ENCODE measurements at places on chromosomes 13 and 19. TPM values are rescaled to one million over a fixed set of nuclear protein-coding genes. Genes with fewer than 3 reads are reported as not detected.

DNA sequence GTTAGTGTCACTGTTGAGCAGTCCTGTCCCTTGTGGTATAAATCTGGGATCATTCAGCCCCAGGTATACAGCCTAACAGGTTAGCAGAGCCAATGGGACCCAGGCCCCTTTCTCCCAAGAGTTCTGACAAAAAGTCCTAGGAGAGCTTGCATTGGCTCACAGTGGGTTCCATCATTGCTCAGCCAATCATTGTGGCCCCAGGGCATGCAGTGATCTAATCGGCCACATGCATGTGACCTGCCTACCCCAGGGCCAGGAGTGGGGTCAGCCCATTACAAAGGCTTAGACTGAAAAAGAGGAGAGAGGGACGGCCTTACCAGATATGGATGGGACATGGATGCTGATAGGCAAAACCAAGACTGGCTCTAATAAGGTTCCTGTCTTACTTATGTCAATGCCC lies 41.1 kb downstream of the SPTBN4 start:
- DNase-seq = no peak

GRCh38 chr13:75443356-75443958 lies 38.5 kb downstream of the TBC1D4 start:
- DNase-seq = no peak

Gene BTBD2
- 49.1 TPM for total RNA-seq

GRCh38 chr13:28984825-28985224 lies 164.7 kb downstream of the MTUS2 start:
- DNase-seq = no peak

DNA sequence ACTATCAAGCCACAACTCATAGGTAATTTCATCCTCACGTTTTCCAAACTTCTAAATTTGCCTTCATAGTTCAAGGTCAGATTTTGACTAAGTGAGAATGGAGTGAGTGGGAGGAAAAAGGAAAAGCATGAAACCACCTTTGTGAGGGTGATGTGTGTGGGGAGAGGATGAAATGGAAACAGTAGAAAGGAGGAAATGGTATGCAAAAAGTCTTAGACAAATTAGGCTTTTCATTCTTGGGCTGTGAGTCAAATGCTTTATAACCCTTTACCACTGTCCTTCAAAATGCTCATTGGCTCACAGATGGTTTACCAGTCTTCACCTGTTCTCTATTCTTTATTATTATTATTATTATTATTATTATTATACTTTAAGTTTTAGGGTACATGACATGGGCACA lies 127.2 kb downstream of the RAP2A start:
- no peak for DNase-seq

Gene ZNF154
- 42.7 TPM for total RNA-seq

DNA sequence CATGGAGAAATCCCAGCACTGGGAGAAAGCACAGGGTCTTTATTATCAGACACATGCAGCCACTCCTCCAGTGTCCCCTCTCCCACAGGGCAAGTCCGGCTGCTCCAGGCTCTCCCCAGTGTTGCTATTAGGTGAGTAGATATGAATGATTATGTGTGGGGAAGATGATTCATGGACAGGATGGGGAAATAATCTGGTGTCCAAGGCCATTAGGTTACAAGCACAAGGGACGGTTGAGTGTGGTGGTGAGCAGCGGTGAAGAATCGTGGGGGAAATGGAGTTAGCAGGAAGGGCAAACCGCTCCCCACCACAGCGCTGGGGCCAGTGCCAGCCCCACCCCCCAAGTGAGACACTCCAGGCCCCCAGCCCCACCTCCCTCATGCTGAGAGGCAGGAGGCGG lies 19.0 kb downstream of the CD177 start:
- no peak for DNase-seq
